Stimulated activated CD4-positive, alpha-beta T cell treated with anti-CD3 and anti-CD28 coated beads, Interleukin-12 subunit alpha, Interleukin-12 subunit beta, amount 100 ng/mL, for 48 hours (primary cell): ENCODE measurements at places on chromosomes 2 and 18.

- no peak for DNase-seq
Measured at GRCh38 chr18:10057894-10058791, 144.3 kb downstream of the VAPA start.

DNA sequence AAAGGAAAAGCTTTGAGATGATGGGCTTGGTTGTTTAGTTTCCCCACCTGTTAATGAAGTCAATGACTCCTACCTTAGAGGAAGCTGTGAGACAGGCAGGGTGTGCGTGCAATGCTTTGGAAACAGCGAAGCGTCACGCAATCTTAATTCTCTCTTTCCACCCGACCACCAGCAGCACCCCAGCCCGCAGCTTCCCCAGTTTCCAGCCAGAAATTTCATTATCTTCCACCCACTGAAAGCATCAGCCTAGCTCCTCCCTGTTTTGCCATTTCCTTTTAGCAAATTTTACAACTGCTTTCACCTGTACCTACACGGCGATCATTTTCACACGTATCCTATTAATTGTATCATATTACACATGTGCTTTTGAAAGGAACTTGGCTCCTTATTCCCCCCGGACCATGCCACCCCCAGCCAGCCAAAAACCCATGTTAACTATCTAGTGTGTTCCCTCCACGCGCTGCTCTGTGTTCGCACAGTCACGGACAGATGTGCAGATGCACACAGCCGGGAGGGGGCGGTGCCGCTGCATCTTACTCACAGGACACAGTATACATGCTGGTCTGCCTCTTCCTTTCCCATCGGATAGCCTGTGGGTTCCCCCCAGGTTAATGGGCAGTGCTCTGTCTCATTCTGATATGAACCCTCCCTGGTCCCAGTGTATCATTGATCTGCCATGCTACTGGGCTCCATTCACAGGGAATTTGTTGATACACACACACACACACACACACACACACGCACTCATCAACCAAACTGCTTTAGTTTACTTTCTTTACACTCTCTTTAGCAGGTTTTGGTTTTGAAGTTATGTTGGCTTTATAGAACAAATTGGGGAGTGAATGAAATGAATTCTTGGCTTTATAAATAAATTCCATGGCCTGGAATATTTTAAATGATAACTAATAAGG, 22.4 kb downstream of the CYP27C1 start:
- peak; percentile 40 for DNase-seq

- no peak for DNase-seq
Measured at GRCh38 chr18:52991246-52991645, 651.2 kb downstream of the DCC start.

GRCh38 chr18:49811151-49811938, 2.0 kb downstream of the ACAA2 start:
- DNase-seq = no peak

GRCh38 chr18:6778459-6779247, 49.1 kb downstream of the ARHGAP28 start:
- DNase-seq = no peak

GRCh38 chr2:127653421-127654083, 7.6 kb downstream of the GPR17 start:
- DNase-seq = no peak

GRCh38 chr2:78941751-78942150, 83.8 kb upstream of the REG3G start:
- no peak for DNase-seq
